ENCODE measurements at places on chromosomes 5 and 9.

DNA sequence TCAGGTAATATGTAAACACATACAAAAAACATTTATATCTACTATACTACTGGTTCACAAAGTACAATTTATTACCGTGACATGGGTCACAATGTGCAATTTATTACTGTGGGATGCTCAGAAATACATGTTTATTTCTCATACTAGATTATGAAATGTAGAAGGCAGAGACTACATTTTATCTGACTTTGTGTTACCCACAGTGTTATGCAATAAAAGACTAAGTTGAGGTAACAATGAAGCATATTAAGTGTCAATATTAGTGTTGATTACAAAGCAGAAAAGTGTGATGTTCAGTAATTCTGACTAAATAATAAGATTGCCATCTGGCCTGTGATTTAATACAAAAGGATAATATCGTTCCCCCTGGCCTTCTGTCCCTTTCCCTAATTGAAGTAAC is 42.4 kb downstream of the CPLANE1 start:
- no peak for DNase-seq

DNA sequence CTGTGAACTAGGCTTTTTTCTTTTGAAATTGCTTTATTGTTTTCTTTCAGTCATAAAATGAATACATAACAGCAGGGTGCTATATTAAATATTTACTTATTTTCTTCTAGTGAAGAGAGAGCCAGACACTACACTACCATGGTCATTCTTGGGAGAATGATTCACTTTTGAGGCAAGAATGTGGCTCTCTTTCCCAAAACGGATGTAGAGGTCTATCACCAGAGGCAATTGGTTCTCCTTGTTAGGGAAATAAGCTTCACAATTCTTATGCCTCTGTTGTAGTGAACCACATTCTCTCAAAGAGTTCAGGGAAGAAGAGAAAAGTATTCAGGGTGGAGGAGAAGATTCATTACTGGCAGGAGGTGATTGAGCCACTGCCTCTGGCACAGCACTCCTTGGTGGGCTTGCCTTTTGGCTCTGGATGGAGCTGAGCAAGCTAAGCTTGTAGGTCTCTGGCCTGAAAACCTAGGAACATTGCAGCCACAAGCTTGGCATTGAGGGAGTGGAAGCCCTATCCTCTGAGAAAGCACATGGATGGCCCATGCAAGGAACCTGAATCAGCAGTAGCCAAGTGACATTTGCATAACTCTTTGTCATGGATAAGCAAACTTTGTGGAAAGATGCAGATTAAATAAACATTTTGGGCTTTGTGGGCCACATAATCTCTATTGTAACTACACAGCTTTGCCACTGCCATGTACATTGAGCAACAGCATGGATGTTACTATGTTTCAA is 179.0 kb upstream of the TNC start:
- no peak for DNase-seq

- no peak for DNase-seq
Observed at GRCh38 chr9:82206946-82207345, 218.4 kb downstream of the SPATA31D1 start.

DNA sequence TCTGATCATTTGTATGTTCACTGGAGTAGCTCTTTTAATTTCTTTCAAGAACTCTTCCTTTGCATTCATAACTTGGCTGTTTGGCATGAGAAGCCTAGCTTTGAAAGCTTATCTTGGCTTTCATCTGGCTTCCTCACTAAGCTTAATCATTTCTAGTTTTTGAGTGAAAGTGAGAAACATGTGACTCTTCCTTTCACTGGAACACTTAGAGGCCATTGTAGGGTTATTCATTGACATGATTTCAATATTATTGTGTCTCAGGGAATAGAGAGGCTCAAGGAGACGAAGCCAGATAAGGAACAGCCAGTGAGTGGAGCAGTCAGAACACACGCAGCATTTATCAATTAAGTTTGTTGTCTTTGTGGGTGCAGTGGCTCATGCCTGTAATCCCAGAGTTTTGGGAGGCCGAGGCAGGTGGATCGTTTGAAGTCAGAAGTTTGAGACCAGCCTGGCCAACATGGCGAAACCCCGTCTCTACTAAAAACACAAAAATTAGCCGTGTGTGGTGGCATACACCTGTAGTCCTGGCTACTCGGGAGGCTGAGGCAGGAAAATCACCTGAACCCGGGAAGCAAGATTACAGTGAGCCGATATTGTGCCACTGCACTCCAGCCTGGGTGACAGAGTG is 98.3 kb downstream of the UGCG start:
- no peak for DNase-seq

- no peak for DNase-seq
Observed at GRCh38 chr9:27005491-27005890, at the start of gene LRRC19. Gene LRRC19, minus strand, starts transcription at chr9:27005672. Its CDS starts 5,978 bp downstream, at chr9:26999694.

GRCh38 chr9:96169484-96169883 is 132.5 kb downstream of the HSD17B3 start:
- DNase-seq = peak; percentile 23

GRCh38 chr9:20117986-20118385 is 329.1 kb upstream of the SLC24A2 start:
- no peak for DNase-seq

GRCh38 chr9:106704056-106704615 is 158.8 kb upstream of the ZNF462 start:
- no peak for DNase-seq

DNA sequence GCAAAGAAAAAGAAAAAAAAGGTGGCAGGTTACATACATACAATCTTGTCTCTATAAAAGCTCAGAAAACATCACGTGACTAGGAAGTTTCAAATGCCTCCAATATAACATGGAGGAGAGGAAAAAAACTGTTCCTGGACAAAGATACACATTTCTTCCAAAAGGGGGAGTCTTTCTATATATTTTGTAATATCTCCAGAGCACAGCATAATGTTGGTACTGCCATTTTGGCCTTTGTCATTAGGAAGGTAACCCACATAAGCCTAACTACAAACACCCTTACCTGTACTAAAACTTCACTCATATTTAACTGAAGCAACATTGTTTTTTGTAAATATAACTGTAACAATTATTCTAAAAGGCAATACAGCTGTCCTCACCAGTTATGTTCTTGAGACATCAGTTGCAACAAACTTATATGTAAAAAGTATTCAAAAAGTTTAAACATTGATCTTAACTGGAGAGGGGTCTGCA is 1.2 kb upstream of the BTF3 start:
- no peak for DNase-seq

- DNase-seq = no peak
Observed at GRCh38 chr9:18569941-18570630, 96.1 kb downstream of the ADAMTSL1 start.

- no peak for DNase-seq
Observed at GRCh38 chr5:143279698-143280097, 123.8 kb downstream of the NR3C1 start.

DNA sequence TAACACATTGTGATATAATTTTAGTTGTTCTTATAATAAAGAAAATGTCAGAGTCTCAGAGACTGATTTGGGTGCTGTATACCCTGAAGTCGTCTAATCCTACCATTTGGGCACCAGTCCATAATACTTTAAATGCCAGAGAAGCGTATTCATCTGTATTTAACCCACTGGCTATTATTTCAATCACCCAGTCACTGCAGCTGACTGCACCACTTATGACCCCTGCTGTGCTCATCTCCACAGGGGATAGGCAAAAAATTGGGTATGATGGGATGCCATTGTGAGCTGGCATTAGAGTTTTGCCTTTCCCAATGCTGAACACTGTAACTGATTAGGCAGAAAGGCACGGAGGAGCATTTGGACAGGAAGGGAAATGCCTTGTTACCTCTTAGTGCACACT is 599.7 kb downstream of the CAAP1 start:
- DNase-seq = no peak

- DNase-seq = peak; percentile 46
Observed at GRCh38 chr9:81522716-81523551, 166.4 kb downstream of the TLE1 start.

- no peak for DNase-seq
Observed at GRCh38 chr9:131734781-131735180, 5.1 kb downstream of the RAPGEF1 start.

GRCh38 chr9:95942016-95942415 is 66.5 kb downstream of the ERCC6L2 start:
- DNase-seq = no peak

DNA sequence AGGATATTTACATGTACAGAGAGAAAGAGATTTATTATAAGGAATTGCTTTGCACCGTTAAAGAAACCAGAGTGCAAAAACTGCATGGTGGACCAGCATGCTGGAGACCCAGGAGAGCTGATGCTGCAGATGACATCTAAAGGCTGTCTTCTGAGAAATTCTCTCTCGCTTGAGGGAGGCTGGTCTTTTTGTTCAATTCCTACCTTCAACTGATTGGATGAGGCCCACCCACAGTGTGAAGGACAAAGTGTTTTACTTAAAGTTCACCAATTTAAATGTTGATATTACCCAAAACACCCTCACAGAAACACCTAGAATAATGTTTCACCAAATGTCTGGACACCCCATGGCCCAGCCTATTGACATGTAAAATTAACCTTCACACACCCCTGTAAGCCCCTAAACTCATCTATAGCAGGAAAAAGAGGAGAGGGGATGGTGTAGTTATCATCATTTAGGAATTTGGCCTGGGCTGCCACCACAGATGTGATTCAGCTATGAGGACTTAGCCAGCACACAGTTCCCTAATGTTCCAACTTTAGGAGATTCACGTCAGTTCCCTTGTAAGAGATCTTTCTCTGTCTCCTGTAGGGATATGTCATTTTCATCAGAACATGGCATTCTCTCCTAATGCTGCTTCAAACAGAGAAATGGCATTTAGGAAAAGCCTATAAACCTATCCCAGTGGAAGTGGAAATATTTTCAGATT is 358.2 kb upstream of the TLE4 start:
- DNase-seq = no peak

- DNase-seq = peak; percentile 41
Observed at GRCh38 chr9:13705918-13706317, 426.4 kb upstream of the MPDZ start.

- no peak for DNase-seq
Observed at GRCh38 chr5:127063257-127063913, 9.9 kb downstream of the C5orf63 start.

DNA sequence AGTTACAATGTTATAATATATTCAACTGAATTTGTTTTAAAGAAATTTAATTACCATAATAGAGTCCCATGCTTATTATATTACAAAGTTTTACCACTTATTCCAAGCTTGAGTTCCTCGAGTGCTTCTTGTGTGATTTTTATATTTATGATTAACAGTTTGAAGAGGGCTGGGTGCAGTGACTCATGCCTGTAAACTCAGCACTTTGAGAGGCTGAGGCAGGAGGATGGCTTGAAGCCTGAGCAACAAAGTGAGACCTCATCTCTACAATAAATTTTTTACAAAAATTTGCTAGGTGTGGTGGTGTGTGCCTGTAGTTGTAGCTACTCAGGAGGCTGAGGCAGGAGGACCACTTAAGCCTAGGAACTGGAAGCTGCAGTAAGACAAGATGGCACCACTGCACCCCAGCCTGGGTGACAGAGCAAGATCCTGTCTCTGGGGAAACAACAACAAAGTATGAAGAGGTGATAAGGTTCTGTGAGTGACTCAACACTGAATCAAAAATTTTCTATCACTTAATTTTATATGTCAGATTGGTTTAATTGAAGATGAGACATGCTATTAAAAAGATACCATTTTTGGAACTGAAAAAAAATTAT is 9.2 kb downstream of the POC5 start:
- DNase-seq = no peak

DNA sequence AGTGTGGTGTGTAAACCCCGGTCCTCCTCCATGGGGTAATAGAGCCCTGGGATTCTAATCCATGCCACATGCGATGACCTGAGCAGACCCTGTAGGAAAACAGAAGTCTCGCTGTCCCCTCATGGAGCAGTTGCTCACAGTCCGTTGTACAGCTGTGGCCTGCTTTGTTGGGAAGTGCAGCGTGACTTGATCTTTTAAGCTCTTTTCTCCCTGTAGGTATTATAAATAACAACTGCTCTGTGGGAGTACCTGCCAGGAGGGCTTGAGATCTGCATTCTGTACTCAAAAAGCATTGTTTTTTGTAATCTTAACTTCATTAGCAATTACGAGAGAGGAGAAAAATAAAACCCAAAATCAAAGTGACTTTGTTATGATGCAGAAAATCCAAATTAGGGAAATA is 17.3 kb downstream of the MEGF10 start:
- no peak for DNase-seq

DNA sequence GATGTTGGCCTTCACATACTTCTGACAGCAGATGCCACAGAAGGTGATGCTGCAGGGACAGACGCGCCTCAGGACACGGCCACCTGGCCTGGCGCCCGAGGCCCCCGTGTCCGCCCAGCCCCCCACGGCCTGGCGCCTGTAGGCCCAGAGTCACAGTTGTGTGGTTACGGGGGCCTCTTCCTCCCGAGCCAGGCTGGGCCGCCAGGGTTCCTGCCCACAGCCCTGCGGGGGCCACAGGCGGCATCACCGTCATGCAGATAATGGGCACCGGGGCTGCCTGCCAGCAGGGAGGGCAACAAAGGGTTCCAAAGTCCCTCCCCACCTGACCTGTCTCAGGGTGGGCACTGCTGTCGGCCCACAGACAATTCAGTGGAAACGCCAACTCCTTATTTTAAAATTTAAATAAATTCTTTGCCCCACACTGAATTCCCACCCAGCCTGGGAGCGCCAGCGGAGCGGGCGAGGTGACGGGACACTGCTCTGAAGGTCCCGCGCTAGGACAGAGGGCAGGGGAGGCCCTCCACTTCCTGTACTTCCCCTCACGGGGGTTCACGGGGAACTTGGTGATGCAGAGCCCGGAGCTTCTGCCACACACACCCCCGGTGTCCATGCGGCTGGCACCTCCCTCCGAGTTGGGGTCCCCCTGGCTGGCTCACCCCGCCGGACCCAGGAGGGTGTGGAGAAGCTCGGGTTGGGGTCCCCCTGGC is 40.6 kb downstream of the EXOC3 start:
- DNase-seq = no peak

DNA sequence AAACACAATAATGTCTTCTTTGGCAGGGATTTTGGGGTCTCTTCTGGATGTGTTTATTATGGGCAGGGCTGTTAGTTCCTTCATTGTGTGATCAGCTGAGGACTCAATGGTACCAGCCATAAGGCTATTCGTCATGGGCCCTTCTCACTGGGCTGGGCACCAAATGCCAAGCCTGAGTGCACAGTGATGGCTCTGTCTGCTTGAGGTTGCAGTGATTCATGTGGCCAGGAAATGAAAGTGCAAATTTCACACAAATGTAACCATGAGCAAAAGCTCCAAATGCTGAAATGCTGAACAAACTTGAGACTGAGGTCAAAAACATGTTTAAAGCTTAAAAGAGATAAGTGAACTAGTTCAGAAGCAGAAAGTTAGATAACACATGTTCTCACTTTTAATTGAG is 191.0 kb downstream of the TARS1 start:
- no peak for DNase-seq

GRCh38 chr9:224026-224425 is 9.4 kb downstream of the DOCK8 start:
- DNase-seq = no peak

- peak; percentile 43 for DNase-seq
Observed at GRCh38 chr5:133285583-133286021, 233.8 kb downstream of the HSPA4 start.

DNA sequence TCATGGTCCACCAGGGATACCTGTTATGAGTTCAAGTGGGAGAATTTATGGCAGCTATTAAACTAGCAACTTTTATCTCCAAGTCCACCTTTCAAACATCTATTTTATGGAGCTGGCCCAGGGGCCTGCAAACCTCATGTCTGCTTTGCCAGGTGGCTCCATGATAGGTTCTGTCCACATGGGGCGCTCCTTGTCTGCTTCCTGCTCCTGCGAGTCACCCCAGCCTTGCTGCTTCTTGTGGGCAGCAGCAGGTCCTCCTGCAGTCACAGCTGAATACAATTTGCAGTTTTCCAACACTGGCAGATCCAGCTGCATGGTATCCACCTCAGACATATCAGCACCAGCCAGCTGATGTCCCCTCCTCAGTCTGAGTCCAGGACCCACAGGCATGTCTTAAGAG is 39.6 kb upstream of the FRRS1L start:
- no peak for DNase-seq
